Aortic smooth muscle cell (primary cell): ENCODE measurements at places on chromosomes 2 and 18. TPM values are rescaled to one million over a fixed set of nuclear protein-coding genes. Genes with fewer than 3 reads are reported as not detected.

Gene IL36G
- not detected in 2 replicates for total RNA-seq

Gene CCDC148
- total RNA-seq, result 0.26 and 0.37 TPM in 2 replicates

Gene MEIS1
- total RNA-seq, result 76.1 and 78.5 TPM in 2 replicates

Gene SLC40A1
- total RNA-seq, result 22.6 and 69.0 TPM in 2 replicates

Gene NCKAP5
- 0.66 and 1.2 TPM in 2 replicates for total RNA-seq

Gene L3MBTL4
- total RNA-seq, result under 0.01 TPM in 1 of 2 replicates, not detected in the other

Gene CNDP1
- 0.06 TPM in 1 of 2 replicates, not detected in the other for total RNA-seq

Gene CIAO1
- 60.1 and 68.6 TPM in 2 replicates for total RNA-seq

Gene CD8B2
- not detected in 2 replicates for total RNA-seq

Gene GATA6
- total RNA-seq, result 28.4 and 29.3 TPM in 2 replicates

Gene DNAJC5G
- total RNA-seq, result not detected in 2 replicates

Gene MRPS5
- total RNA-seq, result 39.3 and 47.0 TPM in 2 replicates

Gene DSG4
- total RNA-seq, result not detected in 2 replicates

Gene CRACDL
- total RNA-seq, result 0.12 and 0.13 TPM in 2 replicates

Gene SERPINB12
- total RNA-seq, result not detected in 2 replicates

Gene CABYR
- 1.5 and 2.7 TPM in 2 replicates for total RNA-seq

Gene ETAA1
- total RNA-seq, result 16.4 and 22.9 TPM in 2 replicates

Gene DSG1
- not detected in 2 replicates for total RNA-seq

Gene PSD4
- total RNA-seq, result 0.19 and 0.26 TPM in 2 replicates

Gene STARD7
- 120 and 138 TPM in 2 replicates for total RNA-seq

Gene ARHGEF33
- 0.37 and 0.40 TPM in 2 replicates for total RNA-seq

Gene ABCG8
- not detected in 2 replicates for total RNA-seq

Gene HOXD11
- not detected in 2 replicates for total RNA-seq

Gene TEKT4
- total RNA-seq, result not detected in 2 replicates

Gene CDH20
- total RNA-seq, result not detected in 2 replicates

Gene PIGN
- total RNA-seq, result 62.4 and 66.7 TPM in 2 replicates

Gene TANC1
- 27.1 and 46.6 TPM in 2 replicates for total RNA-seq

Gene CCBE1
- total RNA-seq, result 26.0 and 38.0 TPM in 2 replicates

Gene XIRP2
- total RNA-seq, result not detected in 2 replicates

Gene SERPINB3
- total RNA-seq, result not detected in 2 replicates
